Activated CD4-positive, alpha-beta T cell treated with anti-CD3 and anti-CD28 coated beads, Interleukin-2, amount 10 ng/mL, durations not matched to agents 24 days and 14 days (primary cell): ENCODE measurements at places on chromosomes 1 and 21.

DNA sequence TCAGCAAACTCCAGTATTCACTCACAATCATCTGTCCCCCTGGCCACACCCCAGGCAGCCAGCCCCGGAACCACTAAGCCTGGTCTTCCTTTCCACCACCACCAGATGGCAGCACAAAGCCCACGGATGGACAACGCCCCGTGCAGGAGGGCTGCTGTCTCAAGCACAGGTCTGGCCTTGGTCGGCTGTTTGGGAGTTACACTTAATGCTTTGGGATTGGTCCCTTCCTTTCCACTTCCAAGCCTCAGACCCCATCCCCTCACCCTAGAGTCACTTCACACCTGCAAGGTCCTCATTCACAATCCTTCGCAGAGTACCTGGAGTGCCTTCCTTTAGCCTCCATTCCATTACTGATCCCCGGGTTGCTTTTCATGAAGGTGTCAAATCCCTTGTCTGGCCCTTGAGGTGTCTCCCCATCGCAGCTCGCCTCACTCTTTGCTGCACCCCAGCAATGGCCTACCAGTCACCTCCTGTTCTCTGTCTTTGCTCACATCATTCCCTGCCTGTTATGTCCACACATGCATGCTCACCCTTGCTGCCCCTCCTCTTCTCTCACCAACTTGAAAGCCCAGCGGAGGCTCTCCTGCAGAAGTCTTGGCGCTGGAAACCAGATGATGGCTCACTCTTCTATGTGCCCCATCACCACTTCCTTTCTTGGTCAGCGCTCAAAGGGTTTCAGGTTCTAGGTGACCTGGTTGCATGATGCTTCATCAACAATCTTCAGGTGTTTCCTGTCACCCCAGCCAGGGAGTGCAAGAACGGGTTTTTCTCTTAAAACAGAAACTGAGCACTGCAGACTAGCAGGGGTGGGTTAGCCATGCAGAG is 24.9 kb upstream of the KCNA2 start:
- peak; percentile 96 for DNase-seq

GRCh38 chr21:31911138-31911907 is 38.5 kb downstream of the HUNK start:
- DNase-seq: no peak

DNA sequence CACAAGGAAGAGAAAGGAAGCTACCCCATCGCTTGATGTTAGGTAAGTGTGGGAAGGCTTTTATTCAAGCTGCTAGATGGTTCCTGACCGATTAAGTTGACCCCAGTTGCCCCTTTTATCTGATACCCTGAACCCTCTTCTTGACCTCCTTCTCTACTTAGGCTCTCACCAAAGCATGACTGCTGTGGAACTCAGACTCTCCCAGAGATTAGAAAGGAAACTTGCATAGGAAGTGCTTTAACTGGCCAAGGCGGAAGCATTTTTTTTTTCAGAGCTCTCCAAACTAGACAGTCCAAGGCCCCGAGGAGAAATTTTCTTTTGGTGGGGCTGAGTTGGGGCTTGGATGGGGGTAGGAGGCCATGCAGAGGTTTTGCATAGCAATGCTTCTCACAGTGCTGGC is 101.3 kb upstream of the USP24 start:
- no peak for DNase-seq

- DNase-seq: no peak
These were observed 850.2 kb upstream of the ADAMTS5 start for GRCh38 chr21:27817074-27817473.

DNA sequence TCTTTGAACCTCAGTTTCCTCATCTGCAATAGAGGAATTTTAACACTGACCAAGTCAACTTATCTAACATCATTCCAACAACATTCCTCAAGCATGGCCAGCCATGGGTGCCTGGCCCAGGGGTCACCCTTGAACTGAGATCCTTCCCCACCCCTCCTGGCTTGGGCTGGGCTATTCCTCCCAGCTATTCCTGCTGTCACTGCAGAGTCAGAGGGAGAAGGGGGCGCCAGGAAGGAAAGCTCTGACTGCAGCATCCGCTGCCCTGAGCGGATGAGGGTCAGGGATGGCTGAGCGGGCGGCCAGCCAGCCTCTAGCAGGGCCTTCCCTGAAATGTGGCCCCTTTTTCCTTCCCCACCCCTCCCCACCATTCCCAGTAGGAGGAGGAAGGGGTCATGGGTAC is 3.1 kb downstream of the TINAGL1 start:
- DNase-seq: no peak

- DNase-seq: no peak
These were observed 47.1 kb downstream of the PHACTR4 start for GRCh38 chr1:28416509-28417194.

DNA sequence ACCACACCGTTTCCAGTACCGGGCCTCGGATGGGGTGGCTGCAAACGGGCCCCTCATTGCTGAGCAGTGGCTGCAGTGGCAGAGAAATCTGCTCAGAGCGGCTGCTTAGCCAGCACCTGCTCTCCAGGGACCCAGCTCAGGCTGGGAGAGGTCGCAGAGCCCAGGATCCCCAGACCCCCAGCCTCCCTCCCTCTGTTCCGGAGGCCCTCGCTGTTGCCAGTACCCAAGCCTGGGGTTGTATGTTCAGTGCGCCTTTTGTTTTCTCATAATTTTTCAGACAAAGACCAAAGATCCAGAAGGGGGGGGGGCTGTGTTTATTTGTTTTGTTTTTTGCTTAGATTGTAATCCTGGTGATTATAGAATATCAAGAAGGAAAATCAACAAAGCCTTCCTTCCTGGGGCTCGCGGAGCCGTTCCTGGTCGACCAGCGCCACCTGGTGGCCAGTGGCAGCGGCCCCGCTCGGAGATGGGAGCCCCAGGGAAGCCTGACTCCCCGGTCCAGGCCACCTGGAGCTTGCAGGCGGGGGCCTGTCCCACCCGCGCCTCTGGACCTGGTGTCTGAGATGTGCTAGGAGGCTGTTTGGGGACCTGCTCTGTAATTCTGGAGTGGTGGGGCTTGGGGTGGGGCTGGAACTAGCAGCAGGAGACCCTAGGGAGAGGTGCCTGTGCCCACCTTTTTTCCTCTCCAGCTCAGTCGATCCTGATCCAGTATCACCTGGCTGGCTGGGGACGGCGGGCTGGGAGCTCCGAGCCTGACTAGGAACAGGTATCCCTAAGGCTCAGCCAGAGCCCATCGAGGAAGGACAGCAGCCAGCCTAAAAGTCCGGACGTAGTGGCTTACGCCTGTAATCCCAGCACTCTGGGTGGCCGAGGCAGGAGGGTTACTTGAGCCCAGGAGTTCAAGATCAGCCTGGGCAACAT is 123.9 kb upstream of the VAMP3 start:
- peak; percentile 89 for DNase-seq
